ENCODE measurements at places on chromosomes 1 and 21.

- no peak for DNase-seq
Observed at GRCh38 chr1:243407284-243408018, 151.6 kb downstream of the SDCCAG8 start.

- no peak for DNase-seq
Observed at GRCh38 chr1:178704833-178705232, 20.2 kb upstream of the RALGPS2 start.

- DNase-seq, result no peak
Observed at GRCh38 chr1:43668956-43669355, 19.0 kb downstream of the KDM4A start.

- no peak for DNase-seq
Observed at GRCh38 chr1:199843861-199844260, 183.6 kb upstream of the NR5A2 start.
